ENCODE measurements at places on chromosomes 6 and 20.
A peak's percentile ranks its signal among the peaks of the same experiment; 100 is the strongest.

GRCh38 chr6:106112433-106112832 is 26.3 kb downstream of the PRDM1 start:
- ATAC-seq = no peak

DNA sequence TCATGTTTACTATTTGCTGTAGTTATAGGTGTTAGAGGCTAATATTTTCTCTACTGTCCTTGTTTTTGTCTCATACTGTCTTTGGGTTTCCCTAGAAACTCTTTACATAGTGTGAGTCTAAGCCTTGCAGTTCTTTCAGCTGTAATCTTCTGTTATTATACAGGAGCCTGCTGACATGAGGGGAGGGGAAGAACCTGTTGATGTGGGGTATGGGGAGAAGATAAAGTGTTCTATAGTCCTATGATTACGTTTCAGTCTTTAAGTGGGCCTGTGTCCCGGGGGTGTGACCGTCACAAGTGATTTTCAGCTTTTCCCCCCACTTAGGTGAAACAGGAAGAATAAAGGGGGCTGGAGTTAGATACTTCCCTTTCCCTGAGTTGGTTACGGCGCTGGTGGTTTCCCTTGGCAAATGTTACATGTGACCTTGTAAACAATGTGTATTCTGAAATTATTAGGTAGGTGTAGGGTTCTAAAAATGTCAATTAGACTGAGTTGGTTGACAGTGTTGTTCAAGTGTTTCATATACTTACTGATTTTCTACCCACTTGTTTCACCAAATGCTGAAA is 41.3 kb downstream of the REV3L start:
- no peak for ATAC-seq

DNA sequence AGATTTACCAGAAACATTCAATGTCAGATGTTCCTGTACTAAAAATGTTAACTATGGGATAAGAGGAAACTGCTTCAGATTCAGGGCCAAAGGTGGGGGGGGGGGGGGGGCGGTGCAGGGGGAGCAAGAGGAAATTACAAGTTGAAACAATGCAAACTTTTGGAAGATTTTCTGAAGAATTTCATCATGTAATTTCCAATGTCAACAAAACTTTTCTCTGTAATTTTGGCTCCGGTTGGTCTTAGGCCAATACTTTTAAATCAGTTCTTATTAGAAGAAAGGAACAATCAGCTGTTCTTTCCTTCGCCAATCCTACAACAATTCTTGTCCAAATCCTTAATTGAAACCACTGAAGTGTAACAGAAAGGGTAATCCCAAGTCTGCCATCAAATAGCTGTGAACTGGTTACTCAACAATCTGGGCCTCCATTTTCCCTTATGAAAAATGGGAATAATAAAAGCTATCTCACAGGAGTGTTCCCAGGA is 13.1 kb downstream of the UQCC1 start:
- no peak for ATAC-seq

DNA sequence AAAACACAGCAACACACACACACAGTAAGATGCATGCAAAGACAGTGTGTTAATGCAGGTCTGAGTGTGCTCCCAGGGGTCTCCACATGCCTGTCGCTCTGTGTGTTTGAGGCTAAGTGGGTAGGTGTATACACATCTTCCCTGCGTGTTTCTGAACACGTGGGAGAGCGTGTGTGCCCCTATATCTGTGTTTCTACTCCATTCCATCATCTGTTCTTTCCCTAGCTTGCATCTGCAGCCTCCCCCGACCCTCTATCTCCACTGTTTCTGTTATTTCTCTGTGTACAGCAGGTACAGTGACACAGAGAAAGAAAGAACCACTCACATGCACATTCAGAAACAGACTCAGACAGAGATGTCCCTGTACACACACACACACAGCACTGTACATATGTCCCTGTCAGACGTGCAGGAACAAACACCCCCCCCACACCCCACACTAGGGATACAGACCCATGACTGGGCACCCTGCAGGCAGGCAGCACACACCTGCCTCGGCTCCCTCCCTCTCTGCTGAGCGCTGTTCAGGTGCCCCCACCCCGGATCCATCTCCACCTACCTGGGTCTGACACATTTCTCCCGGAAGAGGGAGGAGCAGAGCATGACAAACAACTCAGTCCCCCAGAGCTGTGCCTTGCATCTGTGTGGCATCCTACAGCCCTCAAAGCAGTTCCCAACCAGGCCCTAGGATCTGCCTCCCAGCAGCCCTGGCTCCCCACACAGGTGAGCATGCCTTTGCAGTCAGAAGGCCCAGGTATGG is 27.6 kb downstream of the KCNK15 start:
- no peak for ATAC-seq

DNA sequence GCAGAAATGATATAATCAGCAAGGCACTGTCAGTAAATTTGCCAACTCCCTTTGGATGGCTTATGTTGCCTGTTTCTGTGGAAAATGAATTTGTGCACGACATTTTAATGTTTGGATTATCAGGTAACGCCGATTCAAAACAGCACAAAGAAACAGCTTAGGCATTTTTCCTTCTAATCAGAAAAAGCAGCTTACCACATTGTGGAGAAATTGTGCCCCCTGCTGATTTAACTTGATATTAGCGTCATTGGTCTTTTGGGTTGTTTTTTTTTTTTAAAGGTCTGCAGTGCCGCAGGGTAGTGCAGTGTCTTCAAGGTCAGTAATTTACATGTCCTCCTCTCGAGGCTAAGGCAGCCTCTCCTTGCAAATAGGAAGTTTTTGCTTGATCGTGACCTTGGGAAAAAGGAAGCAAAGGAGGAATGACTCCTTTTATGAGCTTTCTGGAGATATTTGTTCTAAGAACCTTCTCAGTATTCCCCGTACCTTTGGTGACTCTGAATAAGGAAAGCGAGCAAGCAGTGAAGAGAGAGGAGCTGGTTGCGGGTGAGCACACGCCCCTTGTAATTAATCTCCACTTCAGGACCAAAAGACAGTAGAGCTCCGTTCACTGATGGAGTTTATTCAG is 79.1 kb downstream of the ELOVL4 start:
- peak; percentile 72 for ATAC-seq

- ATAC-seq = peak; percentile 94
These were observed 30.4 kb downstream of the PSMB1 start for GRCh38 chr6:170522565-170523183.

GRCh38 chr20:45924391-45925261 is 9.9 kb upstream of the PCIF1 start:
- ATAC-seq = no peak

GRCh38 chr20:4661191-4661590 is 60.5 kb upstream of the PRND start:
- ATAC-seq = no peak

- ATAC-seq = peak; percentile 95
These were observed 223.2 kb upstream of the ECI2 start for GRCh38 chr6:4358414-4359107.

DNA sequence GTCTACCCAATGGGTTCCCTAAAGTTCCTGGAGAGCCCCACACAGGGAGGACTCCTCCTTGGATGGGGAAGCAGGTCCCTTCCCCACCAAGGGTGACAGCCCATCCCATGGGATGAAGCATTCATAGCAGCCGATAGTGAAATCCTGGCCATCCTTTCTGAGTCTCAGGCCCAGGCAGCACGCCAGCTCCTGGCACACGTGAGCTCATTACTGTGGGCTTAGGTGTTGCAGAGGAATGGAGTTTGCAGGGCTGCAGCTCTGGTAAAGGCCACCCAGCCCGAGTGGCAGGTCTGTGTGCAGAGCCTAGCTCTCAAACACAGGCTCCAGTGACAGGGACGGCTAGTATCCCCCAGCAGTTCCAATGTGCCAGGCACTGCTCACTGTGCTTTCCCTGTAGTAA is 31.0 kb downstream of the SIRPA start:
- ATAC-seq = no peak

- no peak for ATAC-seq
These were observed 9.9 kb downstream of the GGT7 start for GRCh38 chr20:34862724-34863123.

DNA sequence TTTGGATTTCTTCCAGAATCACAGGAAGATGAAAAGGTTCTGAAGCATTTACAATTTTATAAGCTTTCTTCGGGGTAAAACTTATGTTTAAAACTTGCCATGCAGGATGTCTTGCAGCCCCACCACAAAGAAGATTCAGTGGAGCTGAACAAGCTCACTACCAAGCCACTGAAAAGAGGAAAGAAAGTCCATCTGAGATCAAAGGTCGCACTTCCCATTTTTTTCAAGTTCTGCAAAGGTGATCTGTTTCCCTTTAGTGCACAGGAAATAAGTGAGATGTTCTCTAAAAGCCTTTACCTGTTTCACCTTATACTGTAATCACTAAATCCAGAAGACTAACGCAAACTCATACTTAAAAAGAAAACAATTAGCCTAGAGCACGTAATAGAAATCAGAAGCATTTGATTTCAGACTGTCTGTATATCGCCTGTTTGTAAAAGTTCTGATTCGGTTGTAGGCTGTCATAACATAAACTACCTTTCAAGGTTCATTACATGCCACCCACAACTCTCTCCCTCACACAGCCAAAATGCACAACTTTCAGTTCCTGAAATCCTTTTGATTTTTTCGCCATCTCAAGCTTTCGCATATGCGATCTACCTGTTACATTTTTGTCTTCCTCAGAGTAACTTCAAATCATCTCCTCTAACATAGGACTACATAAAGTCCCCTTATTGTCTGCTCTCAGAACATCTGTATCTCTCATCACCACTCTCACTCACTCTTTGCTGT is 1.8 kb downstream of the ECHDC1 start:
- ATAC-seq = no peak

DNA sequence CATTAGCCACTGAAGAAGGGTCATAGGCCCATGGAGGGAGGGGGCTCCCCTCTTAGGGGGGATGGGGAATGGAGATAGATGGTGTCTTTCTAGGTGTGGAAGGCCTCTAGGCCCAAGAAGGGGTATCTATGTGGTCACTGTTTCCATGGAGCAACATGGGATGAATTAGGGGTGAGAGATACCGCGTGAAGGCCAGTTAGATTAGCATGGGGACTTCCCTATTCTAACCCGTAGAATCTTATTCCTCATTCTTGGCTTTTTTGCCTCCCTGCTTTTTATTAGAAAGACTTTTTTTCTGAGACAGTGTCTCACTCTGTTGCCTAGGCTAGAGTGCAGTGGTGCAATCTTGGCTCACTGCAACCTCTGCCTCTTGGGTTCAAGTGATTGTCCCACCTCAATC is 3.2 kb downstream of the RAB44 start:
- ATAC-seq = no peak

GRCh38 chr6:87103977-87104601 is 9.2 kb upstream of the CGA start:
- ATAC-seq = no peak

DNA sequence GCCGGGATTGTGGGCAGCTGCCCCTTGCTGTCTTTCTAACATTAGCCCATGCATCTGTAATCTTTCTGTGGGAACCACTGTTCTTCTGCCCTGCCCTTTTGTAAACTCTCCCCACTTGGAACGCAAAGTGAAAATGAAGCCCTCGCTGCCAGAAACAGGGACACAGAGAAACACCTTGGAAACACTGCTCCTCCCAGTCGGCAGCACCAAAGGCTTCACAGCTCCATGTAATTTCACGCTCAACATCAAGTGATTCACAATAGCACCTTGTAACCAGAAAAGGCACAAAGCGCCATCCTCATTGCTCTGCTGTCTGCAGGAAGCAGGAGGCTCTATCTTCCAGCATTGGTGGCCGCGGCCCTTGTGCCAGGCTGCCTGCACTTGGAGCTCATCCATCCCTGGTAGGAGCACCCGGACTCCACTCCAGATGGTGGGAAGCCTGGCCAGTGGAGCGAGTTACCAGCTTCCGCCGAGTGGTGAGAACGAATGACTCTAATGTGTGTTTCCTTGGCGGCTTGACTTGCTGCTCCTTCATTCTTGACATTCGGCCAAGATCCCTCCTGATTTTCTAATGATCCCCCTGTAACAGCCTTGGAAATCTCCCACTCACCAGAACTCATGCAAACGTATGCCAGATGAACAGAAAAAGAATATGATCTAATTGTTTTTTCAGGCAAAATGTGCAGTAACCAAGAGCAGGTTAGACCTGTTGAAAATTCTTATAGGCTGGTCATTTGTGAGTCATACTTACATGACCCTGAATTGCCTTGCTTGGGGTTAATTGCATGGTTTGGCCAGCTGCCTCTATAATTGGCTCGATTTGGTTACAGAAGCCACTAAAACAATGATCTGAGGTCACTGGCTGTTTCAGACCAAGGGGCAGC is 169.1 kb upstream of the CDYL start:
- peak; percentile 71 for ATAC-seq

Measured in SK-N-SH treated with all-trans-retinoic acid at 6 μM for 48 hours (cell line).